Sigmoid colon (tissue), 7 donors: ENCODE measurements at places on chromosomes 7 and 10. TPM values are rescaled to one million over a fixed set of nuclear protein-coding genes. Genes with fewer than 3 reads are reported as not detected.

DNA sequence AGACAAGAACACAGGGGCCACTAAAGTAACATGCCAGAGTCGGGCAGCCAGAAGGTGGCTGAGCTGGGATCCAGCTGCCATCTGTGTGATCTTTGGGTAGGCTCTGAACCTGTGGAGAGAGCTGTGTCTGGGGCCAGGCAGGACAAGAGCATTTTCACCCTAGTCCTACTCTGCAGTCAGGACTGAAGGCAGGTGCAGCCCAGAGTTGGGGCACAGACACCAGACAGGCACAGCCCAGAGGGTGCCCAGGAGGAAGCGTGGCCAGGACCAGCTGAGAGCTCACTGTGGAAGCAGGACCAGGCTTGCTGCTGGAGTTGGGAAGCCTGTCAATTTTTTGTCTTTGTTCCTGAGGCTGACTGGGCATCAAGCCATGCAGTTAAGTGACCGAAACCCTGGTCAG is 113.6 kb downstream of the ADCY1 start:
- no peaks in the 10 kb centered on the region for H3K4me1 ChIP-seq
- no peak overlapping the region for H3K27ac ChIP-seq
- H3K4me3 ChIP-seq: no peak overlapping the region

Gene ASB15
- not detected for total RNA-seq

DNA sequence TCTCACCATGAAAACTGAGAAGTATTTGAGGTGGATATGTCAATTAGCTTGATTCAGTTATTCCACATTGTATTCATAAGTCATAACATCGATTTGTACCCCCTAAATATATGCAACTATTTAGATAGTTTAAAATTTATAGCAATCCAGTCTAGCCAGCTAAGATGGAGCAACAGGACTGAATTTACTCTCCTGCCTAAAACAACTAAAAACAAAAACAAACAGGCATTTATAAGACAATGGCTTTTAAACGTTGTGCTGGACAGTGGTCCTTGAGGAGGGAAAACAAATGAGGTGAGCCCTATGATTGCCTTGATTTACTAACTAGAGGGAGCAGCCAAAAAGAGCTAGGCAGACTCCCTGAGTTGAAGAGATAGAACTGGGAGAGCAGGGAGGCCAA is 814 bp upstream of the GPAM start:
- H3K4me3 ChIP-seq: no peak overlapping the region
- H3K27ac ChIP-seq: peak overlapping the region; percentile 81
- DNase-seq: no peak
- peaks cover 13% of the 10 kb centered on the region for H3K4me1 ChIP-seq
- no peaks in the 10 kb centered on the region for H3K27me3 ChIP-seq
- no peaks in the 10 kb centered on the region for H3K36me3 ChIP-seq

DNA sequence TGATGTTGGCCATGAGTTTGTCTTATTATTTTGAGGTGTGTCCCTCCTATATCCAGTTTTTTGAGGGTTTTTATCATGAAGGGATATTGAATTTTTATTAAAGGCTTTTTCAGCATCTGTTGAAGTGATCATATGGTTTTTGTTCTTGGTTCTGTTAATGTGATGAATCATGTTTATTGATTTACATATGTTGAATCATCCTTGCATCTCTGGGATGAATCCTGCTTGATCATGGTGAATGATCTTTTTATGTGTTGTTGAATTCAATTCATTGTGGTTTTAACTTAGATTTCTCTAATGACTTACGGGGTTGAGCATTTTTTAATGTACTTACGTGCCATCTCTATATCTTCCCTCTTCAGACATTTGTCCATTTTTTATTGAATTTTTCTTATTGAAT is 22.9 kb downstream of the DLD start:
- H3K4me3 ChIP-seq: no peak overlapping the region
- no peak overlapping the region for H3K27ac ChIP-seq
- H3K4me1 ChIP-seq: no peaks in the 10 kb centered on the region
- no peaks in the 10 kb centered on the region for H3K27me3 ChIP-seq
- no peak for DNase-seq
- H3K36me3 ChIP-seq: peaks cover 71% of the 10 kb centered on the region

DNA sequence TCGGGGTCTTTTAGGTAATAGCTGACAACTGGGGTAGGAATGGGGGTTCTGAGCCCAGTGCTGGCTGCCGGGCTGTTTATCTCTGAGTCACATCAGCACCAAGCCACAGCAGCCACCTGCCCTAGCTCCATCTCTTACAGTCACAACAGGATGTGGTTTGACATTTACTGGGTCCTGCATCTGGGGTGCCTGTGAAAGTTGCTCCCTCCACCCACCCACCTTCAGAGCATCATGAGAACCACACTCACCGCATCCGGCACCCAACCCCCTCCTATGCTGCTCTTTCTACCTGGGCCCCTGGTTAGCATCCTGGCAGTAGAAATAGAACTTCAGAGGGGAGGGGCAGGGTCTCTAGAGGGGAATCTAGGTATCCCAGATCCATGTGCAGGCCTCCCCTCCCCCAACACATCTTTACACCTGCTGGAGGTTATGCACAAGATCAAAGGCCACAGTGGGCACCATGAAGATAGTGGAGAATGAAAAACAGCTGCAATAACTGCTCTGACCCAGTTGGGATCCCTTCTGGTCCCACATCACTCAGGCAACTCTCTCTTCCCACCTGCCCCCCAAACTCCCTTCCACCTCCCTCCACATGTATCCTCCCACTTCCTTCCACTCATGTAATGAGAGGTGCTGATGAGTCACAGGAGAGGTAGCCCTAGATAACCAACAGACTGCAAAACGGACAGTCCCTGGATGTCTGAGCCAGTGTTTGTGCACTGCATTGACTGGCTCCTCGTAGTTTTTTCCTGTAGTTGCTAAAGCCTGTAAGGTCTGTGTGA is 38.2 kb downstream of the PRSS2 start:
- H3K4me1 ChIP-seq: no peaks in the 10 kb centered on the region
- H3K4me3 ChIP-seq: no peak overlapping the region
- no peak for DNase-seq
- H3K27me3 ChIP-seq: peaks cover 35% of the 10 kb centered on the region

- H3K36me3 ChIP-seq: no peaks in the 10 kb centered on the region
- DNase-seq: no peak
- H3K4me3 ChIP-seq: no peak overlapping the region
Observed at GRCh38 chr10:44039599-44039998, 345.3 kb downstream of the CXCL12 start.

Gene CYP2E1
- total RNA-seq: 6.5 TPM

DNA sequence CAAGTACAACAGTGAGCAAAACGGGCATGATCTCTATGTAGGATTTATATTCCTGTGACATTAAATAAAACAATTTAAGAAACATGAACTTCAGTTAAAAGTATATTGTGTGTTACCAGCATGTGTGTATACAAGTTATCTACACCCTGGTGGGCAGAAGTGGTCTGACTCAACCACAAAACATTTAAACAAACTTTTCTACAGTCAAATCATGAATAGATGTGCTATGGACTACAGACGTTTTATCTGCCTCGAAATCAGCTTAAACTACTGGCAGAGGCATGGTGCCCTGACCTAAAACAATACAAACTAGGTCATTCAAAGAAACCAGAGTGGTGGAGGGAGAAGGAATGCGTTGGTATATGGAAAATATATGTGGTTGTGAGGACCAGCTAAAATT is 3.6 kb downstream of the ARL3 start:
- no peak overlapping the region for H3K4me3 ChIP-seq
- no peaks in the 10 kb centered on the region for H3K27me3 ChIP-seq
- H3K4me1 ChIP-seq: peaks cover 25% of the 10 kb centered on the region

- H3K36me3 ChIP-seq: no peaks in the 10 kb centered on the region
- no peak overlapping the region for H3K27ac ChIP-seq
- DNase-seq: no peak
- no peak overlapping the region for H3K4me3 ChIP-seq
- H3K27me3 ChIP-seq: no peaks in the 10 kb centered on the region
Observed at GRCh38 chr10:91901784-91902677, 7.3 kb downstream of the FGFBP3 start.

DNA sequence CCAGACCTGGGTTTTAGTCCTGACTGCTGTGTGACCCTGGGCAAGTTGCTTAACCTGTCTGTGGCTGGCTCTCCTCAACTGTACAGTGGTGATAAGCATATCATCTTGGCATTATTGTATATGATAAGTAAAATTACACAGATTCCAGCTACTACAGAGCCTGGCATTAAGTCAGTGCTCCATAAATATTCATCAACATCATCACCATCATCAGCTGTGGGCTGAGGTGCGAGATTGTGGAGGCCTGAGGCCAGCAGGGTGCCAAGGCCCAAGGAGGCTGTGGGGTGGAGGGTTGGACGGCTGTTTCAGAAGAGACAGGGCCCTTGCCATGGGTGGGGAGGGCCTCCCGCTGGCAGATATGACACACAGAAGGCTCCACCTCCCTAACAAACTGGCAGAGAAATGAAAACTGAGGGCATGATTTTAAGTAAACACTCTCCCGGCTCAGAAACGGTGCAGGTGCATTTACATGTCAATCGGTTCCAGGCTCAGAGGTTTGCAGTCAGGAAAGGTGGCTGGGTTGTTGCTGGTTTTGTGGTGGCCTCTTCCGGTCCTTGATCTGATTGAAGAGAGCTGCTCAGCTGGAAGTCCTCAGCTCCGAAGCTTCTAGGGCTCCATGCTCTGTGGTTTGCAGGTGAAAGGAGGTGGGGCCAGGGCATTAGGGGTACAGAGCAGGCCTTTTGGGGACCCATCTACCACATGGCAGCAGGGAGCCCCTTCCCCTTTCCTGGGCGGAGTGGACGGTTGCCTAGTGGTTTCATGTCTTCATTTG is 10.2 kb downstream of the CRYGN start:
- peak overlapping the region; percentile 38 for H3K27ac ChIP-seq
- peak; percentile 59 for DNase-seq
- H3K4me3 ChIP-seq: no peak overlapping the region

DNA sequence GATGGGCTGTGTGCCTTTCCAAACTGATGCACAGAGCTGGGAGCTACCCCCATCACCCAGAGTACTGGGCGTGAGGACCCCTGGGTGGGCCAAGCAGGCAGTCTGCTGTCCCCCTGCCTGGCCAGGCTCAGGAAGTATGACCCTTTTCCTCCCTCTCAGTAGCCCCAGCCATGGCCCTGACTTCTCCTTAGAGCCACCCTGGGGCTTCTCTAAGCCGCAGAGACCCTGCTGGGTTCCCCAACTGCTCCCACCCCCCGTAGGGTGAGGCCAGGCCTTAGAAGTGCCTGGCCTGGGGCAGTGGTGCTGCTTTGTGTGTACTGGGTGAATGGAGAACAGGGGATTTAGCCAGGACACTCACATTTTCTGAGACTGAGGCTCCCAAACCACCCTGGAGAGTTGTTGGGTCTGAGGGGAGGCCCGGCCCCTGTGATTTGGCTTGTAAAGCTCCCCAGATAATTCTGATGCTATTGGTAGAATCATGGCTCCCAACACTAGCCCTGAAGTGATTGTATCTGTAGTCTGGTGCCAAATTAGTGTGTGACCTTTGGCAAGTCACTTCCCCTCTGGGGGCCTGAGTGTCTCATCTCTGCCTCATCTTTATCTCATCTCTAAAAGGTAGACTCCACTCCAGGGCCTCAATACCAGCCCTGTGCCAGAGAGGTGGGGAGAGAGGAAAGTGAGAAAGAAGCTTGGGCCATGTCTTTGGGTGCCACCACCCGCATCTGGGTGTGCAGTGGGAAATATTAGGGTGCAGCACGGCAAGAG is 99.7 kb upstream of the PPIF start:
- no peaks in the 10 kb centered on the region for H3K4me1 ChIP-seq
- DNase-seq: no peak

GRCh38 chr7:17706734-17707133 is 233.6 kb downstream of the SNX13 start:
- no peaks in the 10 kb centered on the region for H3K36me3 ChIP-seq
- H3K27ac ChIP-seq: no peak overlapping the region
- H3K4me3 ChIP-seq: no peak overlapping the region
- H3K27me3 ChIP-seq: no peaks in the 10 kb centered on the region
- peak; percentile 65 for DNase-seq

DNA sequence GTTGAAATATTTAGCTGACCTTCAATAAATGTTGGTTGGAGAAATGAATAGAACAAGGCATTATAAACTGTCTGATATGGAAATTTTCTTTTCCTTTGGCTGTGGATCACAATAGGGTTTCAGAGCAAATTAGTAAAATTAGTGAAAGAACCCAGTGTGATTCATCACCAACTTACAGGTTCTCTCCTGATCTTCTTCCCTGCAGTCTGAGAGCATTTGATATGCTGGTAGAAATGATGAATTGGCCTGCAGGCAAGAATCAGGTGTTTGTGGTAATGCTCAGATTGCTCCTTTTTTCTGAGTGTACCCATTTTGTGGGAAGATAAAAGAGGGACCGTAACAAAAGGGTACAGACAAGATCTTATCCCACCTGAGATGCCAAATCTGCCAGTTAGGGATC is 51.9 kb downstream of the BTAF1 start:
- no peak overlapping the region for H3K4me3 ChIP-seq
- no peak overlapping the region for H3K27ac ChIP-seq
- H3K27me3 ChIP-seq: no peaks in the 10 kb centered on the region
- H3K4me1 ChIP-seq: no peaks in the 10 kb centered on the region
- no peak for DNase-seq

DNA sequence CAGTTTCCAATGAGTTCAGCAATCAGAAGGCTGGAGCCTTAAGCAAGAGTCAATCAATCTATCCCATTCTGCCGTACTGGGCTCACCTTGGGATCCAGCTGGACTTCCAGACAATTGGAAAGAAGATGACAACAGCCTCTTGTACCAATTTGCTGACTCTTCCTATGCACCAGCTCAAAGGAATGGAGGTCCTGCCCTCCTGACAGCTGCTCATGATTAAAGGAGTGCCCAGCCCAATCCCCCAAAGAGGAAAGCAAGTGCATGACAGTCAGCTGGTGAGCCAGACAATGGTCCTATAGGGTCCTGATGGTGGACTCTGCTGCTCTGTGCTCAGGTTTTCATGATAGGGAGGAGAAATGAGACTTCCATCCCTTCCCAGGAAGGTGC is 25.1 kb downstream of the VSTM4 start:
- no peak overlapping the region for H3K27ac ChIP-seq
- H3K4me3 ChIP-seq: no peak overlapping the region
- no peaks in the 10 kb centered on the region for H3K27me3 ChIP-seq
- peaks cover 20% of the 10 kb centered on the region for H3K4me1 ChIP-seq
- no peak for DNase-seq

DNA sequence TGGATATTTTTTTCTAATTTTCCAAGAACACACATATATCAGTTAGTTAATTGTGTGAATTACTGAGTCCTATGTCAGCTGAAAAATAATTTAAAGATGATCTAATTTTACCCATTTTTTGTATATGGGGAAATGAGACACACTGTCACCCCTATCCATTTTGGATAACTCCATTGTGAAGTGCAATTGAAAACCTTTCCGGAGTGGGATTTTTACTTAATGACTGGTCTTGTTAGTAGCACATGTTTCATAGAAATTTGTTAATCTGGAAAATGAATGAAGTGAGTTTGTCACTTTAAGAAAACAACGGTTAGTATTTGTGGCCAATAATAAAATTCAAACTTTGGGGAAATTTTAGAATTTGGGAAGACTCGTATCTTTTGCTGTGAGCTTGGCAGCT is 2.0 kb downstream of the GARS1 start:
- no peaks in the 10 kb centered on the region for H3K27me3 ChIP-seq
- no peak overlapping the region for H3K4me3 ChIP-seq
- no peak overlapping the region for H3K27ac ChIP-seq
- DNase-seq: no peak

Gene ZC3HAV1L
- total RNA-seq: 17.0 TPM

Gene C10orf143
- total RNA-seq: 1.4 TPM
